ENCODE measurements at places on chromosomes 5 and 9. TPM values are rescaled to one million over a fixed set of nuclear protein-coding genes. Genes with fewer than 3 reads are reported as not detected.
A peak's percentile ranks its signal among the peaks of the same experiment; 100 is the strongest.

GRCh38 chr9:128257086-128257825 lies 18.6 kb downstream of the GOLGA2 start:
- no peak for DNase-seq

GRCh38 chr5:134370871-134371833 lies at the start of gene UBE2B:
Gene UBE2B, plus strand, starts transcription at chr5:134371569. Its CDS starts 27 bp downstream, at chr5:134371596.
- DNase-seq, result peak; percentile 100

GRCh38 chr9:127977884-127978647 lies 2.7 kb downstream of the EEIG1 start:
- DNase-seq, result no peak

DNA sequence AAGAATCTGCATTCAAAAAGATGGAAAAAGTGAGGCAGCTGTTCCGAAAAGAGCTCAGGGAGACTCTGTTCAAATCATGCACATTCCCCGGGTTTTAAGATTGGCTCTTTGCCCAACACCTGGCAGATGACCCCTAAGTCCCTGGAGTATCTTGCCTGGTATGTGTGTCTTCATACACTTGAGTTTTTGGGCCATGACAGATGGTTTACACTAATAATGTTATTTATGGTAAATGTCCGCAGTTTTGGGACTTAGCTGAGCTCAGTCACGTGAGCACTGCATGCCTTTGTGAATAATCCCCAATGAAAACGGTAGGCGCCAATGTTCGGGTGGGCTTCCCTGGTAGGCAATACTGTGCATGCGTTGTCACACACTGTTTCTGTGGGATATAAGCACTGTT lies 316.1 kb downstream of the PRDM9 start:
- DNase-seq, result no peak

Gene MTAP
- polyA plus RNA-seq, result 25.1 TPM

Gene F2RL1
- polyA plus RNA-seq, result 76.0 TPM

DNA sequence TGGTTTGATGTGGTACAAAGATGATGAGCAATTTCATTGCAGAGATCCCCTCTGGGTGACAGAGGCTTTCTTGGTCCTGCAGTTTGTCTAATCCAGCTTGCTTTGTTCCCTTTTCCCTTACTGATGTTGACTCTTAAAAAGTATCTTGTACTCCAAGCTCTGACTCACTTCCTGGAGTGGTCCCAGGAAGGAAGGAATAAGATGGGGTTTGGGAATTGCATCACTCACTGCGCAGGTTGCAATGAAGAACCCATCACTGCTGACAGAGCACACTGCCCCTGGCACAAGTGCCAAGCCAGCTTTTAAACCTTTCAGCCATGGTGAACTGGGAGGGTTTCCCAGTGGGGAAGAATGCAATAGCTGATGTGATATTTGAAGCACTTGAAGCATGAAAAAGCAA lies 662.2 kb upstream of the CTNND2 start:
- no peak for DNase-seq

- no peak for DNase-seq
These were observed 32.2 kb downstream of the TGFBI start for GRCh38 chr5:136060963-136061362.

- no peak for DNase-seq
These were observed 232.0 kb upstream of the ANKRD55 start for GRCh38 chr5:56464935-56465768.

DNA sequence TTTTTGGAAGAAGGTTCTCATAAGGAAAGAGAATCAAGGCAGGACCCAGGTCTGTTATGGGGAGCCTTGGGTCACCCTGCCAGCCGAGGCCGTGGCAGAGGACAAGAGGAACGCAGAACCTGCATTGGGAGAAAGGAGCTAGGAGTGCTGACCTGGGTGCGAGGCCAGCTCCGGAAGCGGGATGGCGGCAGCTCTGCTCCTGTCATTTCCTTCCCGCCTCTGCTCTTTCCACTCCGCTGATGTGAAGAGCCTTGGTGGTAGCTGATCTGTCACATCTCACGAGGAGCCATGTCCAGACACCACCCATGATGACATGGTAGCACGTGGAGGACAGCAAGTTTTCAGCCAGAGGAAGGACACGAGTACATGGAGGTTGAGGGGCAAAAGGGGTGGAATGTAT lies 109.5 kb upstream of the COL5A1 start:
- DNase-seq, result no peak

Gene CNOT8
- 50.7 TPM for polyA plus RNA-seq

Gene PCDHB10
- 2.9 TPM for polyA plus RNA-seq

- DNase-seq, result no peak
These were observed 53.2 kb upstream of the HMHB1 start for GRCh38 chr5:143758750-143759149.

- no peak for DNase-seq
These were observed 1127.4 kb downstream of the EFNA5 start for GRCh38 chr5:106543330-106543729.

GRCh38 chr9:68523367-68523936 lies 17.2 kb downstream of the TMEM252 start:
- no peak for DNase-seq

GRCh38 chr9:128061275-128061960 lies 5.7 kb downstream of the NAIF1 start:
- no peak for DNase-seq

GRCh38 chr5:127518319-127518621 lies 830 bp downstream of the PRRC1 start:
- DNase-seq, result no peak

DNA sequence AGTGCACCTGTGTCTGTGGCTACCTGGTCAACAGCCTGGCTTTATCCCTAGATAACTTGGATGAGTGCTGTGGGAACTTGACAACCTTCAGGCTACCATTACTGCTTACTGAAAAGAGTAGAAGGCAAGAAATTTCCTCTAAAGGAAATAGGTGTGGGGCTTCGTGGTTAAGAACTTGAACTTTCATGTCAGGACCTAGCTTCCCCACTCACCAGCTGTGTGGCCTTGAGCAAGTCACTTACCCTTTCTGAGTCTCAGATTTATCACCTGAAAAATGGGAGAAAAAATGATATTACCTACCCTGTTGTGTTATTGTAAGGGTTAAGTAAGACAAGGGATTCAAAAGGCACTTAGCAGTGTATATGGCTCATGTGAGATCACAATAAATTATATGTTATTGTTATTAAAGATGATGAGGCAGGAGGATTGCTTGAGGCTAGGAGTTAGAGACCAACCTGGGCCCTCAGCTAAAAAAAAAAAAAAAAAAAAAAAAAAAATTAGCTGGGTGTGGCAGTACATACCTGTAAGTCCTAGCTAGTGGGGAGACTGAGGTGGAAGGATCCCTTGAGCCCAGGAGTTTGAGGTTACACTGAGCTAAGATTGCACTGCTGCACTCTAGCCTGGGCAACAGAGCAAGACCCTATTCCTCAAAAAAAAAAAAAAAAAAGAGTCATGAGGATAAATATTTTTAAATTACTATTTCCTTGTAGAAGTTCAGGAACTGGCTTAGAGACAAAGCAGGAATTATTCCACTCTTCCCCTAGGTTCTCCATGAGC lies 97.0 kb upstream of the SPRY4 start:
- DNase-seq, result no peak

GRCh38 chr5:174737330-174737729 lies 12.9 kb downstream of the MSX2 start:
- DNase-seq, result no peak
